Mammary microvascular endothelial cell (primary cell): ENCODE measurements at places on chromosomes 5 and 9. TPM values are rescaled to one million over a fixed set of nuclear protein-coding genes. Genes with fewer than 3 reads are reported as not detected.

DRD1 gene
- total RNA-seq, result not detected in 2 replicates

GABRA1 gene
- not detected in 2 replicates for total RNA-seq

SPATA31D4 gene
- total RNA-seq, result not detected in 2 replicates

PLAC8L1 gene
- total RNA-seq, result not detected in 2 replicates

ROPN1L gene
- total RNA-seq, result 1.4 and 2.5 TPM in 2 replicates

GDF9 gene
- not detected in 2 replicates for total RNA-seq

MAMDC2 gene
- total RNA-seq, result 4.0 and 4.9 TPM in 2 replicates
